ENCODE measurements at places on chromosomes 2 and 18.

DNA sequence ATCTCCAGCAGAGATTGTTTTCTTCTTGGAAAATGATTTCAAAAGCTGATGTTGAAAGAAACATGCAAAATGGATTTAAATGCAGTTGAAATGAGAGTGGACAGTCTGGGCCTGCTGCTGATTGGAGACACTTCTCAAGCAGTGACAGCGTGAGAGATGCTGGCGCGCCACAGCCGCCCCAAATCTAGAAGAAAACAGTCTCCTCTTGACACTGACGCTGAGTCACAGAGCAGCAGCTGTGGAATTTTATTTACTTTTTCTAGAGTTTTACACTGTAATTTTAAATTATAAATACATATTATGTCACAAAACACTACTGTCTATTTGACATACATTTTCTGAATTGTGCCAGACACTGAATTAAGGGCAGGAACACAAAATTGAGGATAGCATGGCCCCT lies 121.8 kb upstream of the TMEM200C start:
- DNase-seq = no peak

DNA sequence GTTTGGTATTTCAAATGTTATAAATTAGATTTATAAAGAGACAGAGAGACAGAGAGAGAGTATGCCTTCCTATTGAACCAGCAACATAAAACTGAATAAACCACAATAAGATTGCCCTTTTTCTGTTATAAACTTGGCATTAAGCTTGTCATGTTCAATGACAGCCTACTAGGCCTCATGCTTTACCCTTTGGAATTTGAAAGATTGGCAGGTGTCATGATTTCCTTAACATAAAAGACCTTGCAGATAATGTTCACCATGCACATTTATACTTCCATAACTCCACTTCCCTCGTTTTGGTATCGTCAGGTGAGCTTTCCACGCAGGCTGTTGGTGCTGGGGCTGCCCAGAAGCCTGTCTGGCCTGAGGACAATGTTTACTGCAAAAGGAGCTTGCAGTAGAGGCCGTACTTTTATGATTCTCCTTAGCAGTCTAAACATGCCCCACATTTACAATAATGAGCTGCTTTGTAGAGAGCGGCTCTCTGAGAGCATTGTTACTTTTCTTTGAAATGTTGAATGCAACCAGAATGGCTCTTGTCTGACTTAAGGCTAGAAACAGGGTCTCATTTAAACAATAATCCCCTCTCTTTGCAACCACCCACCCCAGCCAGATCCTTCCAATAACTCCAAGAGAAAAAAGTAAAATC lies 379.1 kb upstream of the ATP5MC3 start:
- DNase-seq = no peak

DNA sequence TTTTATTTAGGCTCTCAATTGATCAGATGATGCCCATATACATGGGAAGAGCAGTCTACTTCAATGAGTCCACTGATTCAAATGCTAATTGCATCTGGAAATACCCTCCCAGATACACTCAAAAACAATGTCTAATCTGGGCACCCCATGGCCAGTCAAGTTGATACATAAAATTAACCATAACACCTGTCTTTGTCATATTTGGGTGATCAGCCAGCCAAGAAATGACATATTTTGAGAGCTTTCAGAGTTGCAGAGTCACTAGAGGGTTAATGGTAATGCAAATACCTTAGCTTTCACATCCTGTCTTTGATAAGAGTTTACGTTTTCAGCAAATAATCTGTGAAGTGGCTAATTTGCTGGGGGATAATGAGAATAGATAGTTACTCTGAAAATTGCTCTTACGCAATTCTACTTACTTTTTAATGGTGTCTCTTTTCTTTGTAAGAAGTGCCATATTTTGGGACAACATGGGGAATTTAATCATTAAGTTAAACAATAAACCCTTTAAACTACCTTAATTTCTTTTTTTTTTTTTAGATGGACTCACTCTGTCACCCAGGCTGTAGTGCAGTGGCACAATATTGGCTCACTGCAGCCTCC lies 49.1 kb downstream of the CCDC195 start:
- no peak for DNase-seq

GRCh38 chr2:204691911-204692510 lies 146.7 kb downstream of the PARD3B start:
- DNase-seq = no peak

- DNase-seq = no peak
Measured at GRCh38 chr2:60212181-60212945, 341.1 kb downstream of the BCL11A start.

DNA sequence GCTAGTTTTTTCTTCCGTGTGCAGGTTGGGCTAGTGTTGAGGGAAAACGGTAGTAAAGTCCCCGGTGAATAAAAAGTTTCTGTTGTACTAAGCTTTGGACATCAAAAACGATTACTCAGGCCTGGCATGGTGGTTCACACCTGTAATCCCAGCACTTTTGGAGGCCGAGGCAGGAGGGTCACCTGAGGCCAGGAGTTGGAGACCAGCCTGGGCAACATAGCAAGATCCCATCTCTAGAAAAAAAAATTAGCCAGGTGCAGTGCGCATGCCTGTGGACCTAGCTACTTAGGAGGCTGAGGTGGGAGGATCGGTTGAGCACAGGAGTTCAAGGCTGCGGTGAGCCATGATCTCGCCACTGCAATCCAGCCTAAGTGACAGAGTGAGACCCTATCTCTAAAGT lies 98.1 kb downstream of the ALPK2 start:
- no peak for DNase-seq

DNA sequence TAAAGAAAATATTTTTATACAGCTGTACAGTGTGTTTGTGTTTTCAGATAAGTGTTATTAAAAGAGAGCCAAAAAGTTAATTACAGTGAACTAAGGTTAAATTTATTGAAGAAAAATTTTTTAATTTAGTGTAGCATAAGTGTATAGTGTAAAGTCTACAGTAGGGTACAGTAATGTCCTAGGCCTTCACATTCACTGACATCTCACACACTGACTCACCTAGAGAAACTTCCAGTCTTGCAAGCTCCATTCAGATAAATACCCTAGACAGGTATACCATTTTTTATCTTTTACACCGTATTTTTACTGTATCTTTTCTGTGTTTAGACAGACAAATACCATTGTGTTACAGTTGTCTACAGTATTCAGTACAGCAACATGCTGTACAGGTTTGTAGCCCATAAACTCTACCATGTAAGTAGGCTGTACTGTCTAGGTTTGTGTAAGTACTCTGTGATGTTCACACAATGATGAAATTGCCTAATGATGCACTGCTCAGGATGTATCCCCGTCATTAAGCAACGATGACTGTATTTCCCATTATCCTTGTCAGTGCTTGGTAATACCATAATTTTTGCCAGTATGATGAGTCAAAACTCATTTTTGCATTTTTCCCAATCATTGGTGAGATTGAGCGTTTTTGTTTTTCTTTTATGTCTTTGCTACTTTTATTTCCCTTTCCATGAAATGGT lies 48.2 kb upstream of the B3GNT2 start:
- no peak for DNase-seq

DNA sequence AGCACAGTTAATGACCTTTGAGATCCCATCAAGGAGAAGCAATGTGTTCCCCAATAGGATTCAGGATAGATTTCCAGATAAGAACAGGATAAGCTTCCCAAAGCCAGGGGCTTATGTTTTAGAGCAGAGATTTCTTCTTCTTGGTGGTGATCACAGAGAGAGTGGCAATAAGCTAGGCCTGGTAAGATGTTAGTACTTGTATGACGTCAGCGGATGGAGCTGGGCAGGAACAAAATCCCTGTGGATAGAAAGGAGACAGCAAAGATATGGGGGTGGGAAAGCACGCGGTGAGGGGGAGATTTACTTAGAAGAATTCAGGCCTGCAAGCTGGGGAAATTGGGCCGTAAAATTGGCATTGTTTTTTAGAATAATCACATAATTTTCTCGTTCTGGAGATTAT lies 323.0 kb downstream of the MTX2 start:
- DNase-seq = no peak

GRCh38 chr2:231016566-231017230 lies 20.6 kb upstream of the C2orf72 start:
- DNase-seq = no peak

- no peak for DNase-seq
Measured at GRCh38 chr2:240917684-240918257, 11.6 kb downstream of the CROCC2 start.

DNA sequence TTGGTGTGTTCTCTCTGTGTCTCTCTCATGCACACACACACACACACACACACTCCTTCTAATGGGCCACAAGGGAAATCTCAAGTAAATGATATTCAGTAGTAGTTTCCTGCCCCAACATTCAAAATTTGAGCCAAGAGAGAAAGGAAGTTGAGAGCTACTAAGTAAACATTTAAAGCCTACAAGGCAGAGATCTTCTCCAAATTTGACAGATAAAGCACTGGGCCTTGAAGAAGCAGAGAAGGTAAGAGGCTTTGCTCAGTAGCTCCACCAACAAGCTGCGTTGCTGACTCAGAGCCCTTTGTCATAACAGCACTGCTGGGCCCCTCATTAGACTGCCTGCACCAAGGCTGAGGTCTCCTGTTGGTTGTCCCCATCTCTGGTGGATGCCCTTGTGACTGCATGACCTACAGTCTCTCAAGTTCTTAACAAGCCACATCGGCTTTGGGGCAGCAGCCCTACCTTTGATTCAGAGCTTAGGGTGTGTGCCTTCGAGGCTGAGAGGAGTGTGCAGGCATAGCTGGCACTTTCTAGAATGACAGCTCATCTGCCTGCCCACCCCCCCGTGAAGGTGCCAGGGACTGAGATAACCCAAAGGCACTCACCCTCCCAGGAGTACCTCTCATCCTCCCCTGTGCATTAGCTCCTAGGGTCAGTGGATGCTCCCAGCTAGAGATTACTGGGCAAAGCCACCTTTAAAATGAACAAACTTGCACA lies 32.3 kb upstream of the NEB start:
- DNase-seq = peak; percentile 11

- no peak for DNase-seq
Measured at GRCh38 chr2:180705122-180705521, 275.3 kb upstream of the UBE2E3 start.

GRCh38 chr2:79980816-79981215 lies 323.7 kb downstream of the LRRTM1 start:
- DNase-seq = no peak

DNA sequence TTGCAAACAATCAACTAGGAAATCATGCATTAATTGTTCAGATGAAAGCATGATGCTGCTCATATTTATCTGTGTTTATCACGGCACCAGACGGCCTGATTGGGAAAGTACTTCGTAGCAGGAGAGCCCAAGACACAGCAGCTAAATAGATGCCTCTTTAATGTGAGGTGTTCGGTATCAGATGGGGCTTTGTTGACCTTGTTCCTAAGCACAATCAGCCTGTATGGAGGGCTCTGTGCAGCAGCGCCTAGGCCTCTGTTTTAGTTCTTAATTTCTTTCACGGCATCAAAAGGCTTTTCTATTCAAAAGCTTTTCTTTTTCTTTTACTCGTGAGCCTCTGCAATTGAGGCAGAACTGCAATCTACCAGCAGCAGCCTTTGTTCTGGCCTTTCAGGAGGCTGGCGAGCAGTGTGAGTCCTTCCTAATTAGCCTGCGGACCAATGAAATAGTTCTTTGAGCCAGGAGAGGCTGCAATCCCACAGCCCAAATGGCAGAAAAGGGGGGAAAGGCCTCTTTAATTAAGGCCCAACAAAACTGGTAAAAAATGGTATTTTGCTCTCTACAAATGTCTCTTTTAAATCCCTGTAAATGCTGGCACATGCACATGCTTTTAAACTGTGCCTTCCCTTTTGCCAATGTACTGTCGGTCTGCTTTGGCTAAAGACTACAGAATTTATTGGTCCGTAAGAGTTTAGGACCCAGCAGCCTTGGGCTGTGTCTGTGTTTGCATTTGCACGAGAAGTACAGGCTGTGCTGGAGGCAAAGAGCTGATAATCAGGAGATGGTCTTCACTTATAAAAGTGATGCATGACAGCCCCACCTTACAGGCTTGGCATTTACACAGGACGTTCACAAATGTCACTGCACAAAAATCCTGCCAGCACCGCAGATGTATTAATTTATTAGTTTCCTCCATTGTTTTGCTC lies 159.6 kb downstream of the RND3 start:
- no peak for DNase-seq

DNA sequence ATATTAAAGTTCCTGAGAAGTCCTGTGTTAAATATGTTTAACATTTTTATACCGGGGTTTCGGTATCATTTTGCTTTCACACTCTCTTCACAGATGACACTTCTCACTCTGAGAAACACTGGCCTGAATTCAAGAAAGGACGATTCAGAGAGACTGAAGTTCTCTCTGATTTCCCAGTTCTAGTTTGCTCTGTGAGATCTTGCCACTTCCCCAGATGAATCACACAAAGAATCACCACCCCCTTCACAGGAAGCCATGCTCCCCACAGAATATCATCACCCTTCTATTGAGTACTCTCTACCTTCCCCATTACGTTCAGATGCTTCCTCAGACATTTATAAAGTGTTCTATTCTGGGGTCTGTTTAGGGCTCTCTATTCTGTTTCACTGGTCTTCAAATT lies 16.1 kb upstream of the CD207 start:
- peak; percentile 19 for DNase-seq

GRCh38 chr18:49898421-49898820 lies 85.1 kb upstream of the ACAA2 start:
- peak; percentile 15 for DNase-seq

DNA sequence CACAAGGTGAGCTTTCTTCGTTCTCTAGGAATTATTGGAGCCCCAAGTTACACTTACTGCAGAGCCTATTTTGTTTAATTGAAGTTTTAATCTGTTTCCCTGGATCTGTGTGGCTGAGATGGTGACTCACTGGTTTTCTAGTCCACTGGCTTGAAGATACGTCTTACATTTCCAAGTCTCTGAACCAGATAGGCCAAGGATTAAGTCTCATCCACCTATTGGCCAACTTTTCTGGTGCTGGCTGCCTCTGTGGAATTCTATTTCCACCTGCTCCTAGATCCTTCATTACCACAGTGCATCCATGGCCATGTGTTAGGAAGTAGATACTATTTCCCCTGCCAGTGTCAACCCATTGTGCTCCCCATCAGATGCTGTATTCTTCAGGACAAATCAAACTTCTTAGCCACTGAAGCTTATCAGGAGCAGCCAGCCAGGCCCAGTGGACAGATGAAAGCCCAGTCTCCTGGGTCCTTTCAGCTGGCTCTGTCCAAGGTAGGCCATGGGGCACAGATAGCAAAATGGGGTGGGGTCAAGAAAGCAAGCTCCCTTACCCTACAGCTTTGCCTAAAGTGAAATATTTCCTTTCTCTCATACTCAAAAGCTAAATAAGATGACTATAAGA lies 198.8 kb upstream of the TCF4 start:
- DNase-seq = no peak

- DNase-seq = no peak
Measured at GRCh38 chr2:234404957-234405356, 91.9 kb downstream of the ARL4C start.

DNA sequence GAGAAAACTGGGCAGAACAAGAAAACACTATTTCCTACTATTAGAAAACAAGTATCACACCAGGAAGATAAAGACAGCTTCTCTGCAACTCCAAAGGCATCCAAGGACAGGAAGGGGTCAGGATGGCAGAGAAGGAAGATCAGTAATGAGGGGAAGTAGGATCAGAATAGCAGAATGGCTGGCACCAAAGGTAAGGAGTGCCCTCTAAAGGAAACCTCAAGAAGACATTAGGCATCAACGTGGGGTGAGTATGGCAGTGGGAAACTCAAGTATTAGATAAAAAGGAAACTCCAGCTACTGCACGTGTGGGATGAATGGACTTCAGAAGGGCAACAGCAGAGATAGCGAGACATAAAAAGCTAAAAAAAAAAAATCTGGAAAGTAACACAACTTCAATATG lies 25.9 kb downstream of the HDLBP start:
- DNase-seq = no peak

- no peak for DNase-seq
Measured at GRCh38 chr2:60119778-60120177, 433.7 kb downstream of the BCL11A start.

GRCh38 chr2:3610881-3611505 lies 16.1 kb downstream of the COLEC11 start:
- DNase-seq = no peak
